ENCODE measurements at places on chromosomes 6 and 20. TPM values are rescaled to one million over a fixed set of nuclear protein-coding genes. Genes with fewer than 3 reads are reported as not detected.

- no peak for DNase-seq
Measured at GRCh38 chr20:51679254-51679921, 88.8 kb downstream of the ATP9A start.

DNA sequence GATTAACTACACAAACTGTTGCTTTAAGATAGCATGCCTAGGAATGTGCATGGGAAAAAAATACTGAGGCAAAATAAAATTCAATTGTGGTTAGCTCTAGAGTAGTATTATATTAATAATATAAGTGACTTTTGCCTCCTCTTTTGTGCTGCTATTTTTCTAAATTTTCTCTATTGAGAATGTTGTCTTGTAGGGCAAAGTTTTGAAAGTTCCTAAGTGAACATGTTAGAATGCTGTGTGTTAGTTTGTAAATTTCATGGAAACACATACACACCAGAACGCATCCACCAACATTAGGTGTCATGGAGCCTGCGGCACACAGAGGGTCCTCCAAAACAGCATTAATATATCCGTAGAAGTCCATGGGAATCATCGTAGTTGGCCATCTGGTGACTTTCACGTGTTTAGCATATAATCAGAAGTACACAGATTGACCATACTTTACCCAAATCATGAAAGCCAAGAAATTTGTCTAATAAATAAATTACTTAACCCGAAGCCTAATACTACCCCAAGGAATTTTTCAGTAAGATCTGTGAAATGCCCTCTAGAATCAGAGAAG, 25.6 kb downstream of the ARHGAP18 start:
- DNase-seq = no peak

GRCh38 chr6:7451326-7451725, 61.7 kb downstream of the RIOK1 start:
- DNase-seq = no peak

DNA sequence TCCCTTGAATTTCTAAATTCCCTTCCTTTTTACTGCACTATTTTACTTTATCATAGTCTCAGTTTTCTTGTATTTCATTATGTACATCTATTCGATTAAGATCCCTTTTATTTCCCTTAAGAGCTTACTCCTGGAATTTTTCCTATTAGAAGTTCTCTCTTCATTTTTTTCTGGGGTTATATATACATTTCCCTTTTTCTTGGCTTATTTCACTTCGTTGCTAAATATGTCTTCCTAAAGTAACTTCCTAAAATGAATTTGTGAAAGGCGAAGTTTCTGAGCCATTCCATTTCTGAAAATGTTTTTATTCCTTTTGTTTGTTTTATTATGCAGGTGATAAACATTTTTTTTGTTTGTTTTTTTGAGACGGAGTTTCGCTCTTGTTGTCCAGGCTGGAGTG, 5.9 kb upstream of the CD109 start:
- no peak for DNase-seq

DNA sequence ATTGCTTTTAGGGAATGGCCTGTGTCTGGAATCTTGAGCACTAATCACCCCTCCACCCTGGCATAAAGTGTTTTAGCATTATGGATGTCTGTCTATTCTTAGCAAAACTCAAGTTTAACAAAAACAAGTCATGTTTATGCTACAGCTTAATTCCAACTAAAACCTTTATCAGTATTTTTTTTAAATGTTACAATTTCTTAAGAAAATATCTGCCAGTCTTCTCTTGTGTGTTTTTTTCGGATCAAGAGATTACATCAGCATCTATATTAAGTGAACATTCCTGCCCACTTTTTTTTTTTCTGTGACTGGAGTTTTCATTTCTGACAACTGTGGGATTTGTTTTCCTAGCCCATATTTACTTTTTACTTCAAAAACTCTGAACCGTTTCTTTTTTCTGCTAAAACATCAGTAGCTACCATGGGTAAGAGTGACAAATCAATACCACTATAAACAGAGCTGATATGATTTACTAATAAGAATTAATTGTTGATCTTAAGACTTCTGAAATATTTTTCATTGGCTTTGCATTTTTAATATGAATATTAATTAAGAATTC, 94.3 kb downstream of the EDN1 start:
- DNase-seq = no peak

DNA sequence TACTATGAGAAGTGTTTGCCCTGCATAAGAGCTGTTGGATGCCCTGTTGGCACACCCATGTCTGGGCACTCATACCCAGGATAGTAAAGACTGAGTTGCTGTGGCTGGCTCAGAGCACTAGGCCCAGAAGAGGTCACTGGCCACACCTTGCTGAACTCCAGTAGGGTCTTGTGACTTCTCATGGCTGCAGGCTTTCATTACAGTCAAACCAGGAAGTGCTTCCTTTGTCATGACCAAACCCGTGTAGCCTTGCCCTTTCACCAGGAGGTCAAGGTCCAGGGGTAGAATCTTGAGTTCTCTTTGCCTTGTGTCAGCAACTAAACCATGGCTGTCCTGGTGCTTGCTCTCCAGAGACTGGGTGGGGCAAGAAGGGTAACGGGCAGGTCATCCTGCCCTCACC, 49.5 kb downstream of the CD164 start:
- DNase-seq = no peak

DNA sequence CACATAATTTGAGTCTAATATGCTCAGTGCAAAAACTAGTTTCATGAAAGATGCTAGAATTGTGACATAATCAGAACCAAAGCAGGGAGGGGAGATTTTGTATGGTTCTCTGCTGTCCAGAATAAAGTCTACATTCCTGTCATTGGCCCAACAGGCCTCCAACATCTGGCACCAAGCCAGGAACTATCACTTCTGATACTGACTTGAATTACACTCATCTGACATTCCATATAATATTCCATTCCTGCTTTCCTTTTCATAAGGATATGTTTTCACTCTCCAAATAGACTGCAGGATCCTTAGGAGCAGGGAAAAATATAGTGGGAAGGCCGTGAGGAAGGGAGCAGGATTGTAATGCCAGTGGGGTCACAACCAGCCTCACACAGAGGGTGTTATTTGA, 84.6 kb upstream of the BTN3A2 start:
- DNase-seq = no peak

GRCh38 chr6:3383525-3383924, 73.3 kb downstream of the SLC22A23 start:
- no peak for DNase-seq

- no peak for DNase-seq
Measured at GRCh38 chr6:138772596-138773176, 883 bp upstream of the CCDC28A start.

GRCh38 chr6:40187535-40188144, 253.4 kb upstream of the MOCS1 start:
- no peak for DNase-seq

DNA sequence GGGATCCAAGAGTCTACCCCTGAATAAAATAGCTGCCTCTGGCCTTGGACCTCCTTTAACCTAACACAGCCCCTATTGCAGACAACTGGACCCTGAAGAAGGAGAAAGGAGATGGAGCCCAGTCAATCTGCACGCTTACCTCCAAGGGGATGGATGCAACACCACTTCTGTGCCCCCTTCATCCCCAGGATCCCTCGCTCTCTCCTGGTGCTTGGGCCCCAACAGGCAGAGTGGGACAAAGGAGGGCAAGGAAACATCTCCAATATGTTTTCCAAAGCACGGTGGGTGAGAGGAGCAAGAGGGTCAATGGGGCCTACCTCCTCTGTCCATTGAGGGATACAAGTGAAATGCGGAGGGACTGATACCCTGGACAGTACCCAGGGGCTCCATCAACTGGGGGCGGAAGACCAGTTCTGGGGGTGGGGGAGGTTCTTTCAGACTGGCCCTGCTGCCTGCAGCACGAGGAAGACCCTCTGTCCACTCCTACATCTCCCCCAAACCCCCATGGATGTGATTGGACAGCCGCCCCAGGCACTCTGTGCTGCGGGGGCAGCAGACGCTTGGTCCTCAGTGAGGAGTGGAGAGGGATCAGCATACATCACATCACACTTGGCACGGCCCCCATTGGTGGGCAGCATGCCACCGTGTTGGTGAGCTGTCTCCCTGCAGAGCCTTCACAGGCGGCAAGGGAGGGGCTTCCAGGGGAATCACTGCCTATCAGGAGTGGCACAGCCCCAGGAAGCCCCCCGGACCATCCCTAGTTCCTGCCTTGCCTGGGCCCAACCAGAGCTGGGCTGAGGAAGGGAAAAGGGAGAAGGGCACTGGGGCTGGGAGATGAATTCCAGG, 70.6 kb downstream of the MRPL14 start:
- no peak for DNase-seq

DNA sequence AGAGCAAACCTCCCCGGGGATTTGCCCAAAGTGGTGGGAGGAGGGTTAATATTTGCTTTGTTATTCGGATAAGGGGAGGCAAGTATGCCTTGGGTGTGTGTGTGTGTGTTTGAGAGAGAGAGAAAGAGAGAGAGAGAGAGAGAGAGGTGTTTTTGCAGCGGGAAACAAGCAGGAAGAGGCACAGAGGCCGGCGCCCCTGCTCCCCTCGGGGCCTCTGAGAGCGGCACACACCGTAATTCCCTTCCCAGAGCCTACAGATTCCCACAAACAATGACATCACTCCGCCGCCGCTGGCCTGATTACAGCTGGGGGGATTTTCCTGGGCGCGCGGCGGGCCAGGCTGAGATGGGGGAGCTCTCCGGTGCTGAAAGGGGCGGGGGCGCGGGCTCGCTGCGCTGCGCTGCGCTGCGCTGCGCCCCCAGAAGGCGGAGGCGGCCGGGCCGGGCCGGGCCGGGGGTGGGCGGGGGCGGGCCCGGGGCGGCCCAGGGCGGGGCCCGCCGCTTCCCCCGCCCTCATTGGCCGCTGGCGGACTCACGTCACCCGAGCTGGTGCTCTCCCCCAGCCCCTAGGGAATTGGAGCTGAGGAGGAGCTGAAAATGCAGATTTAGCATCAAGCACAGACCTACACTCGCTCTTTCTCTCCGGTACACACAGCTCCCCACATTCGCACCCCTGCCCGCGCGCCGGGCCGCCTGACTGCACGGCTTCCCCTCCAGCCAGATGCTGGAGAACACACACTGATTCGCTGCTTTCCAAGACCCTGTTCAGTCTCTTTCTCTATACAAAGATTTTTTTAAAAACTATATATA, at the start of gene PCSK2:
Gene PCSK2, plus strand, starts transcription at position 631 of the 809 bp plus-strand sequence. CDS start 266 bp downstream, outside the sequence.
- peak; percentile 78 for DNase-seq

GRCh38 chr6:35895560-35895959, 25.3 kb downstream of the SRPK1 start:
- DNase-seq = no peak

- DNase-seq = no peak
Measured at GRCh38 chr6:45556828-45557227, 179.1 kb upstream of the SUPT3H start.

DNA sequence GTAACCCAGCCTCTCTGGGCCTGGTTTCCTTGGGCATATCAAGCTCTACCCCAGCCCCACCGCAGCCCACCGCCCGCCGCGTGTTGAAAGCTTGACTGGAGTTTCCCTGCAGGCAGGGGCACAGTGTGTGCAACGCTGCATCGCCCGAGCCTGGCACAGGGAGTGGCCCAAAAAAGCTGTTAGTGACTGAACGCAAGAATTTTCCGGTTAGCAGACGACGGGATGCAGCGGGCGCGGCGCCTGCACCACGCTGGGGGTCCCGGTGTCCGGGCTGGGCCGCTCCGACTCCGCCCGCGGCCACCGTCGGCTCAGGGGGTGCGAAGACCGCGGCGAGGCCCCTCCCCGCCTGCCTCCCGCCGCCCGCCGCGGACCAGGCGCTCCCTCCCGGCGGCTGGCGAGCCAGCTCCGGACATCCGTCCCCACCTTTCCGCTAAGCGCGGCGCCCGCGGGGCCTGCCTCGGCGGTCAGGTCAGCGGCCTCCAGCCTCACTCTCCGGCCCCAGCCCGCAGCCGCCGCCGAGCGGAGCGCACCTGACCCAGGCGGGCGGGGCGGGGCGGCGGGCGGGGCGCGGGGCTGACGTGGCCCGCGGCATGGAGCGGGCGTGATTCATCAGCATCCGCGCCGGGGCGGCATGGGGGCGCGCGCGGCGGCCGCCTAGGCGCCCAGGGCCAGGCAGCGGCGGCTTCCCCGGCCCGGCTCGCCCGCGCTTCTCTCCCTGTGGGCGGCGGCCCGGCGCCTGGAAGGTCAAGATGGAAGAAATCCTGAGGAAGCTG, at the start of gene ARFGEF3:
Gene ARFGEF3, plus strand, starts transcription at position 602 of the 773 bp plus-strand sequence. Its CDS starts 148 bp downstream, at position 750.
- DNase-seq = peak; percentile 68

DNA sequence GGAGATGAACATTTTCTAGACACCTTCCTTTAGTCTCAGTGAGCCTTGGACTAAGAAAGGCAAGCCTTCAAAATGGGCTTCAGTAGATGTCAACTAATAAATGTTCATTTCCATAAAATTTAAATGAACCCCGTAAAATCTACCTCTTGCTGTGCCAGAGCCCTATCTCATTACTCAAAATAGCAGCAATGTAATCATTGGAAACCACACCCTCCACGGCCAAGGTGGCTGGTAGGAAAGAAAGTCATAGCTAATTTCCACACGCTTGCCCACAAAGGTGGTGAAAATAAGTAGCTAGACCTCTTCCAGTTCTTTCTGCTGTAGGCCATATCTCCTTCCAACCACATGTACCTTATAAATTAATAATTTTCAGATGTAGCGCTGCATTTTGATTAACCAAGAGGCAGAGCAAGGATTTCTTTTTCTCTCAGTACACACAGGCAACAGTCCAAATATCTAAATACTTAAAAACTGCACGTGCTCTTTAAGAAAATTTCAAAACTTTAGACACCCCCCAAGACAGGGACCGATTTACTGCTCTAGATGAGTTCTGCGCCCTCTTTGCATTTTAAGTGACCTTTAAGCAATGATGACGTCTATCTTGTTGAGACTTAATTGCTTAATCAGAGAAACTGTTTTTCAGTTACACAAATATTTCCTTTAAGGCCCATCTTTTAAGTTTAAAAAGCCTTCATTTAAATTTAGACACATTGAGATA, 290.8 kb downstream of the ZNF217 start:
- no peak for DNase-seq

Gene MOG
- total RNA-seq = not detected

Gene CD93
- total RNA-seq = 0.04 TPM

Gene RNF217
- 22.6 TPM for total RNA-seq

Gene AGER
- total RNA-seq = 28.5 TPM

Gene KHDC1L
- total RNA-seq = not detected

Gene VSX1
- total RNA-seq = not detected

Gene NECAB3
- total RNA-seq = 74.6 TPM

Gene CRYBG1
- total RNA-seq = 3.0 TPM

Gene GSTA3
- not detected for total RNA-seq

Gene DLL1
- 75.3 TPM for total RNA-seq
